Umbilical cord (tissue), 2 donors: ENCODE measurements at places on chromosomes 12 and 14.

- no peak for DNase-seq
Observed at GRCh38 chr14:37145395-37145794, 27.0 kb downstream of the SLC25A21 start.

- no peak for DNase-seq
Observed at GRCh38 chr14:102923201-102923924, 900 bp downstream of the AMN start.

DNA sequence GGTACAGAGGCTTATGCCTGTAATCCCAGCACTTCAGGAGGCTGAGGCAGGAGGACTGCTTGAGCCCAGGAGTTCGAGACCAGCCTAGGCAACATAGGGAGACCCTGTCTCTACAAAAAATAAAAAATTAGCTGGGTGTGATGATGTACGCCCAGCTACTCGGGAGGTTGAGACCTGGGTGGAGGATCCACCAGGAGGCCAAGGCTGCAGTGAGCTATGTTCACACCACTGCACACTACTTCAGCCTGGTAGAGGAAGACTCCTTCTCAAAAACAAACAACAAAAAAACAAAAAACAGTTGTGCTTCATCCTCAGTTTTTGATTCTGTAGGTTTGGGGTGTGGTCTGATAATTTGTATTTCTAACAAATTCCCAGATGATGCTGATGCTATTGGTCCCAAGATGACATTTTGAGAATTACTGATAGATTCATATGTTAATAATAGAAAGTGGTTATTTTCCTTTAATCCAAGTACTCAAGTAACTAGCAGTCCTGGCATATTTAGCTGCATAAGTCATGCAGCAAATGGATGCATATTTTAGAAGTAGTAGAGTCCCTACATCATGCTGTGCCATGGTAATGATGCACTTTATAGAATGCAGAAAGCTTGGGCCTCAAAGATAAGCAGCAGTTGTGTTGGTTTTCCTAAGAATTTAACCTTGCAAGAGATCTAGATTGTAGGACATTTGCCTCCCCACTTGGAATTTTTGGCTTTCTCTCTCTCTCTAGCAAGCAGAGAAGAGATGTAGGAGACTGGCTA lies 76.1 kb upstream of the PAWR start:
- no peak for DNase-seq

DNA sequence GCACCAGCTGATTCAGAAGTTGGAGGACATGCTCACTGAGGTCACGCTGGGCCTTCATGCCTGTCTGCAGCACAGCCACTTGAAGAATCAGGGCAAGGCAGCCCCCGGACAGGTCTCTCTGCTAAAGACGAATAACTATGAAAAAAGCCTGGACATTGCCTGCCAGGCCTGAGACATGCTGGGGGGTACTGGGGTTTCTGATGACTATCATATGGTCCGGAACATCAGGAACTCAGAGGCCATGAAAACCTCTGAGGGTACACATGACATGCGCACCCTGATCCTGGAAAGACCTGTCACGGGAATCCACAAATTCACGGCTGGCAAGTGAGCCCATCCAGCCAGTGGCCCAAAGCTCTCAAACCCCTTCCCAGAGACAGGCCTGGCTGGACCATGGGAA lies 8.8 kb upstream of the C12orf42 start:
- no peak for DNase-seq

GRCh38 chr12:6768990-6769389 lies 2.8 kb downstream of the PTMS start:
- DNase-seq, result peak; percentile 88
